LHCN-M2 (cell line): ENCODE measurements at places on chromosomes 5 and 9.

- DNase-seq, result peak; percentile 55
Measured at GRCh38 chr5:128252756-128253155, 169.2 kb downstream of the SLC12A2 start.

DNA sequence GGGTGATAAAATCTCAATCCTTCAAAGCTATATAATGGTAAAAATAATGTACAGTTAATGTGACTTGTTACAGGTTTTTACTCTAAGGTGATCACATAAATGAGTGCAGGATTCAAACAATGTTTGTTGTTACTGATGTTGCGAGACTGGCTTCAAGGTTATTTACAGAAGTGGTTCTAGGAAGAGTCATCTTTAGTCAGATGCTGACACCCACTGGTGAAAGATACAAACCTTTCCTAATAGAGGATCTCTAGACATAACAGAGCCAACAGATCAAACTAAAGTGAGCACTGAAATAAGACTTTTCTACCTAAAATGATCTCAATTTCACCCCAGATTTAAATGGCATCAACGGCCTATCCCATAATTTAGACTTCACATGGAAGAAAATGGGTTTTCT lies 20.2 kb downstream of the ARSB start:
- peak; percentile 69 for DNase-seq

- no peak for DNase-seq
Measured at GRCh38 chr5:58927938-58928337, 345.1 kb downstream of the RAB3C start.

- no peak for DNase-seq
Measured at GRCh38 chr9:124358631-124359030, 56.6 kb downstream of the PSMB7 start.

GRCh38 chr5:59722874-59723273 lies 170.7 kb downstream of the PDE4D start:
- DNase-seq, result peak; percentile 23

DNA sequence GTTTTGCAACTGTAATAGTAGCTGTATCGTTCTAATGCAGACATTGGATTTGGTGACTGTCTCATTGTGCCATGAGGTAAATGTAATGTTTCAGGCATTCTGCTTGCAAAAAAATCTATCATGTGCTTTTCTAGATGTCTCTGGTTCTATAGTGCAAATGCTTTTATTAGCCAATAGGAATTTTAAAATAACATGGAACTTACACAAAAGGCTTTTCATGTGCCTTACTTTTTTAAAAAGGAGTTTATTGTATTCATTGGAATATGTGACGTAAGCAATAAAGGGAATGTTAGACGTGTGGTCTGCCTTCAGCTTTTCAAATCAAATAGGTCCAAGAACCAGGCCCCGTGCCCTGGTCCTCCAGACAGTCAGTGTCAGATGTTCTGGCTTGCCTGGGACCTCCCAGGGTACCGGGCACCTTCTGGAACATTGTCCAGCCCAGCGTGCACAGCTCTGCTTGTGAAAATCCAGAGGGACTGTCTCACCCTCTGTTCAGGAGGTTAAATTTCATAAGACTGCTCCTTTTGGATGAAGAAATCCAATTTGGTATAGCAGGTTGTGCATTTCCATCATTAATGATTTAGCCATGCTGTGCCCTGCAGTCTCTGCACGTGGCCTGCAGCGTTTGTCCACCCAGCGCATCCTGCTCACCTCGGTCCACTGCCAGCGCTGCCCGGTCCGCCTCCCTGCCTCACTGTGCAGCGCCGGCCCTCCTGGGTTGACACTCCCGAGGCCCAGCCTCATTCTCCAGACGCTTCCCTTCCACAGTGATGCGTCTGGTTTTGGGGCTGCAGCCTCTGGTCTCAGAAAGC lies 6.6 kb upstream of the AHRR start:
- DNase-seq, result no peak

DNA sequence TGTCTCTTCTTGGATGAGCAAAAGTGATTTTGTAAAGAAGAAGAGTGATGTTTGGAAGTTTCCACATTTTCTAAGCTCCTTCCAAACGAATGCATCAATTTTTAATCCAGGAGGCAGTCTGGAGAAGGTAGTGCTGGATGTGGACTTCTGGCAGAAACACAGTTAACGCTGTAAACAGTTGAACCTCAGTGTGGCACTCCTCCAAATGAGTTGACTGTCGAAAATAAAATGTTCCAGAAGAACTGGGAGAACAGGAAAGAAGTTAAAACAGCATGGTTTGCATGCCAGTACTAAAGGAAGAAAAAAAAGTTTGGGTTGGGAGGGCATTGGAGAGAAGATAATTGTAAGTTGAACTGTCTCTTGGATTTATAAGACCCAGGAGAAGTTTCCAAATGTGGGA lies 6.5 kb downstream of the ZNF462 start:
- DNase-seq, result no peak

GRCh38 chr5:39399135-39400036 lies 25.4 kb downstream of the DAB2 start:
- peak; percentile 98 for DNase-seq
